Effector memory CD4-positive, alpha-beta T cell (primary cell): ENCODE measurements at places on chromosomes 2 and 18.

DNA sequence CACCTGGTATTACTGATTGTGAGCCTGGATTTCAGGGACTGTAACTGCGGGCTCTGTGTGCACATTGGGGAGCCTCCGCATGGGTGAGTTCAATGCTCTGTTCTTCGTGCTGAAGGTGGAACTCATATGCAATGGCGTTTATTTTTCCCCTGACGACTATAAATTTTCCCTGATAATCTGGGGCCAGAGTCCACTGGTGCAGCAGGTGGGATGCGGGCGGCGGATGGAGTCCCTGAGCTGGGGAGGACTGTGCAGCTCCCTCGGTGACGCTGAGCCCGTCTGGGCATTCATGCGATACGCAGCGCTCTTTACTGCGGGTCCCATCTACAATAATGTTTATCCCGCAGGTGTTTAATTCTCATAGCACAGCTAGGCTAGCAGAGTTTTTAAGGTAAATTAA lies 181.6 kb upstream of the ALKAL2 start:
- peaks cover 13% of the 10 kb centered on the region for H3K27me3 ChIP-seq
- no peak overlapping the region for H3K4me3 ChIP-seq
- no peaks in the 10 kb centered on the region for H3K36me3 ChIP-seq
- no peak overlapping the region for H3K27ac ChIP-seq
- DNase-seq: no peak

DNA sequence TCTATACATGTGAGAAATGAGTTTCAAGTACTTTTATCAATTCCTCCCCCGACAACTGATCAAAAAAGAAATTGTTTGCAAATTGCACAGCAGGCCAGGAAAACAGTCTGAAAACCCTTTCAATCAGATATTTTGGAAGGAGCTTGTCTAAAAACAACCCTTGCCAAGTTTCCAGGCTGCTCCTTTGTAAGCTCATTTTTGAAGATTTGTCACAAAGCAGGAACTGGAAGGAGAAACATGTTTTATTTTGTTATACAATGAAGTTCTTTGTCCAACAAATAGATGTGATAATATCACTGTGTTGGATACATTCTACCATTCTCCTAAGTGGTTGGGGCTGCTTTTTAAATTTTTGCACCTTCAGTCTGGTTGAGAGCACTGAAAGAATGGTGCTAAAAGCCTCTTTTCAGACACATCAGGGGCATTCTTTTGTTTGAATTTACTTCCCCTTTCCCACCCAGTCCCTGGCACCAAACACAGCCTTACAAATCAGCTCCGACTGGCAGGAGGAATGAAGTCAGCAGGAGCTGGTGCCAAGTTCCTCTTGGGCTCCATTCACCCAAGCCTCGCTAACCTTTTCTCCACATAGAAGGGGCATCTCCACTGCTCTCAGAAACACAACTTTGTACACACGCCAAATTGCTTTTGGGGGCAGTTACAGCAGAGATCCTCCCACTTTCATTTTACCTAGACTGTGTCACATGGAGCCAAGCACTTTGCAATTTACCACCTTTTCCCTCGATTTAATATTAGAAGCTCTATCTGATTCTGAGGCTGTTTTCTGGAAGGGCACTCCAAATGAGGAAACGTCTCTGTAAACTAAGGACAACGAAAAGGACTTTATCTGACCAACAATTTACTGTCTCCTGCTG lies 88.0 kb downstream of the C1D start:
- no peaks in the 10 kb centered on the region for H3K27me3 ChIP-seq
- no peak overlapping the region for H3K4me3 ChIP-seq
- no peak for DNase-seq
- H3K27ac ChIP-seq: no peak overlapping the region
- H3K36me3 ChIP-seq: no peaks in the 10 kb centered on the region
- H3K4me1 ChIP-seq: no peaks in the 10 kb centered on the region

DNA sequence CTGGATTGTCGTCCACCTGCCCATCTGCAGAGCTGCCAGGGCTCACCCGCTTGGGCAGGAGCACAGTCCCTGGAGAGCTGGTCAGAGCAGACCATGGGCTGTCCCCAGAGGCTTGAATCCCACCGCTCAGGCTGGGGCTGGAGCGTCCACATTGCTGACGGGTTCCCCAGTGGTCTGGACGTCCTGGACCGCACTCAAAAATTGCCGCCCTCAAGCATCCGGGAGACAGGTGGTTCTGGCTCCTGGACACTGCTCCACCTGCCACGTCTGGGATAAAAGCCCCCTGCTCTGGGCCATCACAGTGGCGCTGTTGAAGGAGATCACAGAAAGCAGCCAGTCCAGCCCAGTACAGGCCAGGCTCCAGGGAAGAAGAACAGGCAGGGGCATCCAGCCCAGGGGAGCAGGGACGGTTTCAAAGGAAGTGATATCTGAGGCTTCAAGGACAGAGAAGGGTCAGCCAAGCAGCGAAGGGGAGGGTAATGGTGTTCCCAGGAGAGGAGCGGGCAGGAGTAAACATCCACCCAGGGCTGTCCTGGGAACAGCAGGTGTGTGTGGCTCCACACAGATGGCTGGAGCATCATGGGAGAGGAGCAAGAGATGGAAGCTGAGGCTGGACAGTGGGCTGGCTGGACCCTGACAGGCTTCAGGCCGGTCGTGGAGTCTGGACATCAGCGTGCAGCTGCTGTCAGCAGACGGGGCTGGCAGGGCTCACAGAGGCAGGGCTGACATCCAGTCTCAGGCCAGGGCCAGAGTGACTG lies 21.9 kb upstream of the ID2 start:
- no peak overlapping the region for H3K27ac ChIP-seq
- no peak overlapping the region for H3K4me3 ChIP-seq
- no peak for DNase-seq
- H3K4me1 ChIP-seq: no peaks in the 10 kb centered on the region
- no peaks in the 10 kb centered on the region for H3K27me3 ChIP-seq

- H3K27me3 ChIP-seq: no peaks in the 10 kb centered on the region
- H3K4me1 ChIP-seq: no peaks in the 10 kb centered on the region
- no peak overlapping the region for H3K27ac ChIP-seq
- no peak for DNase-seq
- no peaks in the 10 kb centered on the region for H3K36me3 ChIP-seq
Measured at GRCh38 chr18:23716966-23717365, 27.7 kb downstream of the LAMA3 start.

GRCh38 chr2:105186967-105187498 lies 54.5 kb upstream of the GPR45 start:
- H3K36me3 ChIP-seq: no peaks in the 10 kb centered on the region
- H3K27ac ChIP-seq: no peak overlapping the region
- no peaks in the 10 kb centered on the region for H3K4me1 ChIP-seq
- H3K27me3 ChIP-seq: no peaks in the 10 kb centered on the region
- no peak overlapping the region for H3K4me3 ChIP-seq

GRCh38 chr2:203175371-203175770 lies 63.4 kb upstream of the CYP20A1 start:
- H3K4me1 ChIP-seq: no peaks in the 10 kb centered on the region
- no peak overlapping the region for H3K4me3 ChIP-seq
- DNase-seq: no peak
- H3K27ac ChIP-seq: no peak overlapping the region
- H3K36me3 ChIP-seq: no peaks in the 10 kb centered on the region
